ENCODE measurements at places on chromosomes 13 and 19.

DNA sequence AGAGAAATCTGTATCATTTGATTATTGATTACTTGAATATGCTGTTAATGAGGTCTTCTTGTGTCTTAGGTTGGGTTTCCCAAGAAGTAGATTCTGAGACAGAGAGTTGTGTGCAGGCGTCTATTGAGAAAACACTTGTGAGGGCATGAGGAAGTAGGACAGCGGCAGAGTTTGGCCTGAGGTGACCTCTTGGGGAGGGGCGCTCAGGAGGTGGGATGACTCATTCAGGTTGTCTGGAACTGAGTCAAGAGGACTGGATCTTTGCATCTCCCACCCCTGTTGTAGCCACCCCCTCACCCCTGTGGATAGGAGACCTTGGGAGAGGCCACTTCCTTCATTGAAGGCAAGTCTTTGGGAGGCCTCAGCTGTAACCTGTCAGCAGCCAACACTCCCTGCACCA lies 35.2 kb upstream of the WDFY2 start:
- DNase-seq: no peak

GRCh38 chr19:35757231-35757748 lies 461 bp upstream of the HSPB6 start:
- peak; percentile 77 for DNase-seq

- DNase-seq: no peak
Measured at GRCh38 chr19:47754206-47755064, 9.1 kb downstream of the NOP53 start.

DNA sequence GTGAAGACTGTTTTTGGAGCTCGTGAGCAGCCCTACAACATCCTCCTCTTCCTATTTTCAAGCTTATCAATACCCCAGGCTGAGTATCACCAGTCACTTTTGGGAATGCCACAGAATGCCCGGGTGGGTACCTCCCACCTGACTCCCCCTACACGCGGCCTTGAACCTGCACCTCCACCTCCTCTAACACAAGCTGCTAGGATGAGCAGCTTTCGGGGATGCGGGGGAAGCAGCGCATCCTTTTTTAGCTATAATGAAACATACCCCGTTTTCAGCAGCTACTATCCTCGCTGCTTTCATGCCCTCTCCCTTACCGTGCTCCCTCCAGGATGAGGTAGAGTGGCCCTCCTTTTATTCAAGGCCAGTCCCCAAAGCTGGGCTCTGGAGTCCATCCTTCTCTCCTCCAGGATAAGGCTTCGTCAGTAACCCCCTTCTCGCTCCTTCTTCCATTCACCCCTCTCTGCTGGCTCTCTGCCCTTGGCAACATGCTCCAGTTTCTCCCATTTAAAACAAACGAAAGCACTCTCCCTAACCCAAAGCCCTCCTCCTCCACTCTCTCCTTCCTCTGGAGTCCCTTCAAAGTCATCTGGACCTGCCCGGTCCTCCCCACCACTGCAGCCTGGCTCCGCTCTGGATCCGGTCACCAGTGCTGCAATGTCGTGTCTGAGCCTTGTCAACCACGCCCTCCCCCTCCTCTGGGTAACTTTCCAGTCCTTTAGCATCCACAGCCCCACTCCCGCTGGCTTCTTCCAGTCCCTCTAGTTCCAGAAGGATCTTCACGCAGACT lies 55.3 kb downstream of the STK24 start:
- DNase-seq: no peak

DNA sequence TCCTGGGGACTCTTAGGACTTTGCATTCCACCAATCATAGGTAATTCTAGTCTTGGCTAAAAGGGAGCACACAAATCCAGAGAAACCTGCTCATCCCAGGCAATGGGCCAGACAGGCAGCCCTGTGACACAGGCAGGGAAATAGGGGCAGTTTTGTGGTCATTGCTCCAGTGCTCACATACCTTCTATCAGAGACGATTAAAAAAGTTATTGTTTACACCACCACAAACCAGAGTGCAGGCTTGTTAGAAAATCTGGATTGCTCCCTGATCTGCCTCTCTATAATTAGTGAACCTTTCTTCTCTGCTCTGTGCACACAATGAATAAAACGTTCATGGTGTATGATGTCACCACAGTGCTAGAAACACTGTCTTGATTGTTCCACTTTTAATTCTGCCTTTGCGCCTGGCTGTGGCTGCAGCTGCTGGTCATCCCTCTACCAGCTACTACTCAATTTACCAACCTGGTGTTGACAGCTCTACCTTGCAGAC lies 121.6 kb upstream of the SPATA13 start:
- no peak for DNase-seq

DNA sequence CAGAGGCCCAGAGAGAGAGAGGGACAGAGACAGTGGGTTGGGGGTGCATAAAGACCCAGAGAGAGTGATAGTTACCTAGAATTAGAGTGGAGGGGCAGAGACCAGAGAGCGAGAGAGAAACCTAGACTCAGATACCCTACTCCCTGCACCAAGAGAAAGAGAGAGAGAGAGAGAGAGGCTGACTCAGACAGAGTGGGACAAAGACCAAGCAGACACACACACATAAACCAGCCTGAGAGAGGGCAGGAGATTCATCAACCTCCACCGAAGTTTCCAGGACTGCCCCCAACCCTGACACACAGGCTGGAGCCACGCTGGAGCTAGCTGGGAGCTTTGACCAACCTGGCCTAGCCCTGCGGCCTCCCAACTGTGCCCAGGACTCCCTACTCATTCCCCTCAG lies 12.9 kb downstream of the SYT3 start:
- DNase-seq: no peak

DNA sequence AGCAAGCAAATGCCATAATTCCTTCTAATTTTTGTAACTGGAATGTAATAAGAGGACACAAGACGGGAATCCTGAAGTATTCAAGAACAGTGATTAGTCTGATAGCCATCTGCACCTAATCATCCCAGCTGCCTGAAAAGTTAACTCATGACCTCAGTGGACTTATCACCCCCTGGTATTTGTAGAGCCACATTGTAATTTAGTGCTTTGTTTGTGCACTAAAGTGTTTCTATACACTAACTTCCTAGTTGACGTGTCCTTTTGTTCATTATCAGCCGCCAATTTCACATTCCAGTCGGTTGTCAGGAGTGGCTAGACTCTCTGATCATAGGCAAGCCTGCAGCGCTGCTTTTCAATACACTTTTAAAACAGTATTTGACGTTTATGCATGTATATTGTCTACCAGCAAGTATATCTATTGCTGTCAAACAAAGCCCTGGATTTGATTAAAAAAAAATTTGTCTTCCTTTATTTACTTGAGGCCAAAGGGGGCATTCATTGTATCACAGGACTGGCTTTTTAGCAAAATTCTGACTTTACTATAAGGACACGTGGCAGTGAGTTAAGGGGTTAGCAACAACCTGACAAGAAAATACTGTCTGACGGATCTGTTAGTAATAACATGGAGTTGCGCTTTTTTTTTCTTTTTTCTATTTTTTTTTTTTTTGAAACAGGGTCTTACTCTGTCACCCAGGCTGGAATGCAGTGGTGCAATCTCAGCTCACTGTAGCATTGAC lies 10.4 kb upstream of the SOX21 start:
- DNase-seq: no peak

DNA sequence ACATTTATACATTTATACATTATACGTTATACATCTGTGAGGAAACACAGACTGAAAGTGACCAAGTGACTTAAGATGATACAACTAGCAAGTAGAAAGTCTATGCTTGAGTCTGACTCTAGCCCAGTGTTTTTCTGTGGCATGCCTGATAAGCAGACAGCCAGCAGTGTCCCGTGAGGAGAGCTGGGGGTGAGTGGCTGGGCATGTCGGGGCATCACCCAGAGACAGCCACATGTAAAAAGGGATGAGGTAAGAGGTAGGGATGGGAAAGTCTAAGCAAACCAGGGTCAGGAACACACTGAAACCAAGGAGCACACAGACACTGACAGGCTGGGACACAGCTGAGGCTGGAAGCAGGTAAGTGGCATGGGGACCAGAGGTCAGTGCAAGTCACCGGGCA lies 333.2 kb downstream of the FOXO1 start:
- no peak for DNase-seq

GRCh38 chr19:53775524-53775923 lies 48.6 kb downstream of the NLRP12 start:
- DNase-seq: no peak

DNA sequence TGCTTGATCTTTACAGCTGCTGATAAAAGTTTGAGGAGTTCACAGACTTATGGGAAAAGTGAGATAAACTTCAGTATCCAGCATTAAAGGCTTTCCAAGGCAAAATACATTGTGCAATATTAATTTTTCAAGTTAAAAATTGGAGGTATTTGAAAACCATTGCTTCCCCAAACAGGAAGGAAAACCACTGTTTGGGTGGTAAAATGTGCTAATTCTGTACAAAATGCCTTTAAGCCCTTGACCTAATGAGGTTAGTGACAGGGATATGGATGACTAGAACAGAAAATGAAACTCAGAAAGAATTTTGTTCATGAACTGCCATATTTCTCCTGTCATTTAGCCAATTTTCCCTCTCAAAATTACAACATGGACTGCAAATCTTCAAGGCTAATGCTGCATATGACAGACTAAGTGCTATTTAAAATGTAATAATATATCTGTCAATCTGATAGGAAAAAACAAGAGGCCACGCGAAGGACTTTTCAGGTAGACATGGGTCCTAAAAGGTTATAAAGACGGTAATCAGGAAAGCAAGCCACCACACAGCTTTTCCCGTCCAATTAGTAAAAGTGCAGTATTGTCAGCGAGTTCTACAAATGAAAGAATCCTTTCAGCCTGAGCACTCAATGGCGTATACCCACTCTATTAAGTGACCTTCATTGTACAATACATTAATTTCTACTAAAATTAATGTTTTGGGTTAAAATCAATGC lies 212.8 kb downstream of the ENOX1 start:
- no peak for DNase-seq

- no peak for DNase-seq
Measured at GRCh38 chr13:75585153-75585552, 35.6 kb downstream of the UCHL3 start.

All from GM04504 (cell line).